ENCODE measurements at places on chromosomes 1 and 21.

DNA sequence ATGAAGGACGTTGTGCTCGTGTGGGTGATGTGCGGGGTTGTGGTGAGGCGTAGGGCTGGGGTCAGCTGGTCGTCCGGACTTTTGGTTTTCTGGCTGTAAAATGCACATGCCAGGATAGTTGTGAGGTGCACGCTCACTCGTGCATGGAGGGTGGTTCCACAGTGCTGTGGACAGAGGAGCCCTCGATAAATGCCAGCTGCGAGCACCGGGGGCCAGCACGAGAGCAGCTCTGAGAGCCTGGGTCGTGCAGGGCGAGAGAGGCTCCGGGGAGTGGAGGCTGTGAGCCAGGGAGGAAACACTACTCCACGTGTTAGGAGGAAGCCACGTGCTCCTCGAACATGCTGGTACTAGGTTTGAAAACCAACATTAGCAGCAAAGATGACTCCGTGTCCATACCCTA, 39.4 kb downstream of the COL18A1 start:
- DNase-seq, result no peak

- no peak for DNase-seq
Observed at GRCh38 chr1:181149326-181150125, 61.0 kb downstream of the IER5 start.

DNA sequence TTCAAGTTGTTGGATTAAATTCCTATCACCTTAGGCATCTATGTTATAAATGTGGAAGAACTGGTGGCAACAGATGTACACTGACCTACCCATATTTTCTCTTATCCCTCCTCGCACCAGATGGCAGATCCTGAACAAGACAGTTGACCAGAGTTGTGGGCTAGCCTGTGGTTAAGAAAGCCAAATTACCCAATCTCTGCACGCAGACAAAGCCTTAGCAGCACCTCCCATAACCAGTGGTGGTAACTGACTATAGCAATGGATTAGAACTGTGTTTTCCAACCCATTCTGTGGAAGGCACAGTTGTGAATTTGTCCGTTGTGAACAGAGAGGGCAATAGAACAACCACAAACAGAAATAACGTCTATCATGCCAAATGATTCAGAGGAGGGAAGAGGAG, 20.6 kb downstream of the ABCB10 start:
- no peak for DNase-seq

GRCh38 chr1:26029054-26029863, 7.7 kb downstream of the EXTL1 start:
- no peak for DNase-seq

DNA sequence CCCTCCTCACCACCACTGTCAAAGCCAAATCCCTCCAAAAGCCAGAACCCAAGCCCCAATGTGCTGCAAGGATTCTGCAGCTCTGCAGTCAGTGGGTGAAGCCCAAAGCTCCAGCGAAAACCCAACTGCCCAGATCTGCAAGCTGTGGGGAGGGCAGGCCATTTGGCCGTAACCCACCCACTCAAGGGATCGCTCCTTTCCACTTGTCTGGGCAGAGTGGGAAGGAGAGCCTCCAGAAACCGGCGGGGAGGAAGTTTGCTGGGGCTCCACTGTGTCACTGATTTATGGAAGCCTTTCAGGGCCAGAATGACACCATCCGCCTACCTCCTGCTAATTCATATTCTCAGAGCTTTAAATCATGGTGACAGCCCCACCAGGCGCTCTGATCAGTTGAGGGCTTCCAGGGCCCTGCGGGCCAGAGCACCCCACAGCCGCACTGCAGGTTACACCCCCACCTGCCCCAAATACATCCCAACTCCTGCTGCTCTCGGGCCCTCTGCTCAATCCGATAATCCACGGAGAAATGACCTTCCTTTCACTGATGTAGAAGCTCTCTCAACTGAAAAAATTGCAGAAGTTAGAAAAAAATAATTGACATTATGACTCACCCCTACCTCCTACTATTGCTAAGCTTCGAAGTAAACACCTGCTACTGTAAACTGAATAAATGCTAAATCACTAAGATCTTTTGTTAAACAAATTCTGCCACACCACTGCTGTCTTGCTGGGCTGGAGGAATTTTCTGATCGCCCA, 40.6 kb upstream of the RAB4A start:
- DNase-seq, result no peak

DNA sequence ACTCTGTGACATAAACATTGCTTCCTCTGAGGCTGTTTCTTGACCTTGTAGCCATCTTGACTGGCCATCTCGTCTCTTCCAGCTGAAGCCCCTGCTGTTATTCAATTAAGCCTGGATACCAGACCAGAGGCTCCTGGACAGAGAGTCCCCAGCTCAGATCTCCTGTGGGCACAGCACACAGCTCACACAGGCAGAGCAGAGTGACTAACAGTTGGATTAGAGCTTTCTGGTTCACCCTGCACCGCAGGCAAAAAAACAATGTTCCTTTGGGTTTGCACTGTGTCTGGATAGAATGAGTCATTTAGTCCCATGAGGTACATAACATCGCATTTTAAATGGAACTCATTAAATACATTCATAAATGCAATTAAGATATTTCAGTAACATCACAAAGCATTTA, 33.4 kb upstream of the USH2A start:
- no peak for DNase-seq

DNA sequence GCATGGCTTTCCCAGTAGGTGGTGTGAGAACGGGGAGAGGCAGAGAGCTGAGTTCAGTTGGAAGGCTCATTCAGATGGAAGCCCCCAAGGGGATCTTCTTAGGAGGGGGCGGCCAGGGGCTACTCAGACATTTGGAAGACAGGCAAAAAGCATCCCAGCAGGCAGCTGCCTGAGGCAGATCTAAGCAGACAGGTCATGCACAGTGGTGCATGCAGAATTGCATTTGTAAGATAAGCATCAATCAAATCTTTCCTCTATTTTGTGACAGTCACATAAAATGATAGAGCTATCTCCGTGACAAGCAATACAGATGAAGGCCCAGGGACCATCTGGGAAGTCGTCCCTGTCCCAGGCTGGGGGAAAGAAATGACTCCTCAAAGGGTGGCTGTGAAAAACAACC, 3.8 kb downstream of the RAB3B start:
- no peak for DNase-seq

DNA sequence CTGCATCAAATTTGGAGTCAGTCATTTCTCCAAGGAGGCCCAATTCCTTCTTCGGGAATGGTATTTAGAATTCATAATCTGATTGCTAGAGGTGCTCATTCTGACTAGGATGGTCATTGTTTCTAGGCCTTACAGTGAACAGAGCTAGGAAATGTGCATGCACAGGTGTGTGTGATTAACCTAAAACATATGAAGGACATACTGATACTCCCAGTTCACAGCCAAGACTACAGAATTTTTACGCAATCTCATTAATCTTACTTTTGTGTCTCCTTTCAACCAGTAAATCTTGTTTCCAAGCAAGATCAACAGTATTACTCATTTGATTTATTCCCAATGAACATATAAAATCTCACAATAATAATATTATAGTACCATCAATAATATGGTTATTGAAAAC, 47.1 kb downstream of the NFASC start:
- no peak for DNase-seq

DNA sequence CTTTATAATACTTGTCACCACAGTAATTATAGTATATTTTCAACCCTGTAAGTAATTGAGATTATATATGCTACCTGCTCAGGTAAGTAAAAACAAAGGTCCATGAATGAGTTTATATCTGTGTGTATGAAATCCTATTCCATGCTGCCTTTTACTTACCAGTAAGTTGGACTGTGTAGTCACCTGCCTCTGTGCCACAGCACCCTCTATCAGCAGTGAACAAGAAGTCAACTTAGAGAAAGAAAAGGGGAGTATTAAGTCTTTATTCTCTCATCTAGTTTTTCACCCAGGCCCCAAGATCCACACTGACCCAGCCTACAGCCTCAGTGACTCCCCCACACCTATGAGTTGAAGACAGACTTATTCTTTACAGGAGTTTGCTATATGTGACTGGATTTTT, 36.9 kb upstream of the IFI16 start:
- DNase-seq, result no peak

DNA sequence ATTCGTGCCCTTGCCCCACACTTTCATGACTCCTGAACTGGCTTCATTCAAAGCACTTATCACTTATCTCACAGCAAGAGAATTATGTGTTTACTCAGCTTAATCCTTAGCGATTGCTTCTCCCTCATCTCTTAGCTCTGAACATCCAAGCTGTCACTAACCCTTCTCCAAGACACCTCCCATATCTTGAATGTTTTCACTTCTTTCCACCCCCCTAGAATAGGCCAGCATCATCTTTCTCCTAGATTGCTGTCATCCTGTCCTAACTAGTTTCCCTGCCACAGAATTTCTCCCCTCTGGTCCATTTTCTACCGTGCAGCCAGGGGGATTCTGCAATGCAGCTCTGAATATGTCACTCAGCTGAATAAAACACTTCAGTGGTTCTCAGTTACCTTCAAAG, 68.6 kb upstream of the SPATA6 start:
- no peak for DNase-seq

DNA sequence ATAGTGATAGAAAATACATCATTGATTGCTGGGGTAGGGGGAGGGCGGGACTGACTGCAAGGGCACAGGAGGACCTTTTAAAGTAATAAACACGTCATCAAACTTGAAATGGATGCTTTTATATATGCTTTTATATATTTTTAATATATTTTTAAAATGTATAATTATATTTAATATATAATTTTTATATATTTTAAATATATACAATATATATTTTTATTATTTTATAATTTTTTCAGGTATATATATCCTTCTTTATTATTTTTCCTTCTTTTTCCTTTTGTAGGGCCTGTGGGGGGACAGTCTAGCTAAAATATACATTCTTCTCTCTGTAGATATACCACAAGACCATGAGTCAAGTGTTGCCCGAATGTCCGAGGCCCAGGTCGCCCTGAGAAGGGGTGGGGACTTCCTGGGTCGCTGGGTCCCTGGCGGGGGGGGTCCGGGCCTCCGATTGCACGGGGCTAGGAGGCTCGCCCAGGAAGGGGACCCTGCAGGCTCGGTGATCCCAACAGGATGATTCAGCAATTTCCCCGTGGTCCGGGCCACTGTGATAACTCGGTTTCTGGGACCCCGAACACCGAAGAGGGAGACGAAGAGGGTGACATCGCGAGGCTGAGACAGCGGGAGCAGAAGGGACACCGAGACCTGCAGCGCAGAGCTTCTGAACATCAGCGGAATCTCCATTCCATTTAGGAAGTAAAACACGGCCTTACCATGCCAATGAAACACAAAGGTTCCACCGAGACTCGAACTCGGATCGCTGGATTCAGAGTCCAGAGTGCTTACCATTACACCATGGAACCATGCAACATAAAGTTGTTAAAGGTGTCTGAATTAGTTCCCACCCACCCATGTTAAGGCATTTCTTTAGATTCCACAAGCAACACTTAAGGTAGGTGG, 112.5 kb upstream of the NBPF11 start:
- DNase-seq, result no peak

DNA sequence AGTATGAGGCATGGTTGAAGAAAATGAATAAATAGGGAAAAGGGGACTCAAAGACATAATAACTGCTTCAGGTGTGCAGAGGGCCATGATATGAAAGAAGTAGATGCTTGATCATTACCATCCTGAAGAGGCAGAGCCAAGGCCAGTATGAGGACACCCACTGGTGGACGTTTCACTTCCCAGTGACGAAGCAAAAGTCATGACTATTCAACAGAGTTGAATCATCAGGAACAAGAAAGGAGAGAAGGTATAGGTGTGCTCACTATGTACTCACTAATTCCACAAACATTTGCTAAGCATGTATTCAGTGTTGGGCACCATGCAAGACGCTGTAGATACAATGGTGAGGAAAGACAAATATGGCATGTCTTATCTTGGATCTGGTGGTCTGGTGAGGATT, 319.2 kb upstream of the RUNX1 start:
- no peak for DNase-seq

DNA sequence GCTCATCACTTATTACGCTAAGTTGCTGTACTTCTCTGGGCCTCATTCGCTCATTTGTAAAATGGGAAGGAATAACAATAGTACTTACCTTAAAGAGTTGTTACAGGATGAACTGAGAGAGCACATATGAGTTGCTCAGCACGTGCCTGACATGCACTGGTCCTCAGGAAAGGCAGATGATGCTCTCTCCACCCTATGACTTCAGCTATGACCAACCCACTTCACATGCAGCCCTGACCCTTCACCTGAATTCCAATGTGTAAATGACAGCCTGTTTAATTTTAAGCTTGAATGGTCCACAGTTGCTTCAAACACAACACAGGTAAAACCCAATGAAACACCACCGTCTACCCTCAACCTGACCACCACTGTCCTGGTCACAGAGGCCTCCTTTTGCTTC, 32.9 kb downstream of the GADD45A start:
- DNase-seq, result no peak
